ENCODE measurements at places on chromosomes 11 and 22.

DNA sequence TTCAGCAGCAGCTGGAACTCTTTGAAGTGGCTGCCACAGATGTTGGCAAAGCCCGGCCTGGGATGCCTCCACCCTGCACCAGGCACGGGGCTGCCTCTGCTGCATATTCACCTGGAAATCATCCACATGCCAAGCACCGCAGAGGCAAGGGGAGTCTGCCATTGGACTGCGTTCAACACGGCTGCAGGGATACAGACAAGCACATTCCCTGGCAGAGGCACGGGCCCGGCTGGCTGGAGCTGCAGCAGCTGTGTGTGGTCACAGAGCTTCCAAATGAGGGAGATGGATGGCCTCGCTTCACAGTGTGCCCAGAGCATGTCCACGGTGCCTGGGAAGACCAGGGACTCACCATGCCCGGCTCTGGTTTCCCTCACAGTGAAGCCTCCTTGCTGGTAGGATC lies 1378.9 kb downstream of the TBC1D22A start:
- DNase-seq: no peak

GRCh38 chr11:129249923-129250322 lies 57.8 kb upstream of the ARHGAP32 start:
- no peak for DNase-seq

- no peak for DNase-seq
These were observed 353.2 kb upstream of the TENM4 start for GRCh38 chr11:79794057-79794456.

DNA sequence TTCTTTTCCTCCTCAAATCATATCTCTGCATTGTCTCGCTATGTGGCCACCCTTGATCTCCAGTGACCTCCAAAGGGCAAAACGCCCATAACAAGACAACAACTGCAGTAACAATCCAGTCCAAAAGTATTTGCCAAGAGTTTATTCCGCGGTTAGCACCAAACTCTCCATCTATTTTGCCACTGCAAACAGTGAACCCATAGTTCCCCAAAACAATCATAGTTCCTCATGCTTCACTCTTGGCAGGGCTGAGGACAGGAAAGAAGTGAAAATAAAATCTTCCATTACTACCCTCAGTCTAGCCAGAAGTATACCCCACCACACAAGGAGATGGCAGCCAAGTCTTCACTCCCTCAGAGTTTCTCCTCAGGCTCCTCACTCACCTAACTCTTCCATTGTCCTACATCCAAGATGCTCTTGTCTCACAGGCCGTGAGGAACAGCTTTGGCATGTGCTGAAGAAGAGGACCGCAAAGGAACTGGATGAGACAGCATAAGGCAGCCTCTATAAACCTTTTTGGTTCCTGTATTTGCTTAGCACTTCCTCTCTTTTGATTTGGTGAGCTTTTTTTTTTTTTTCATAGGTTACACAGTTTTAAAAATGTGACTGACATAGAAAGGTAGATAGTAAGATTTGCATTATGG lies at the start of gene LPXN:
TSS of gene LPXN (minus strand) at position 480 of the 644 bp plus-strand sequence. CDS start at position 396, 84 bp downstream.
- DNase-seq: no peak

DNA sequence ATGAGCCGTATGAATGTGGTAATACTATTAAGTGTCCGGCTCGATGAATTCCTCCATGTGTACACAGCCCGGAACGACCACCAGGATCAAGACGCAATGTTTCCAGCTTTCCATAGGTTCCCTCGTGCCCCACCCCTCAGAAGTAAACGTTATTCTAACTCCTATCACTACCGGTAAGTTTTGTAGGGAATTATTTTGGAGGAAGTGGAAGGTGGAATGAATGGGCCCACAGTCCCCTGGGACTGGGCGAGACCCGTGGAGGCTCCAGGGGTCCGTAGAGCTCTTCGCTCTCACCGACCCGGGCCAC lies 720 bp upstream of the FAR1 start:
- no peak for DNase-seq

- no peak for DNase-seq
These were observed 34.7 kb downstream of the NECTIN1 start for GRCh38 chr11:119694334-119694733.

GRCh38 chr11:65485920-65486219 lies 13.0 kb upstream of the MALAT1 start:
- DNase-seq: no peak

- no peak for DNase-seq
These were observed 55.8 kb downstream of the IRAG1 start for GRCh38 chr11:10637731-10638151.

DNA sequence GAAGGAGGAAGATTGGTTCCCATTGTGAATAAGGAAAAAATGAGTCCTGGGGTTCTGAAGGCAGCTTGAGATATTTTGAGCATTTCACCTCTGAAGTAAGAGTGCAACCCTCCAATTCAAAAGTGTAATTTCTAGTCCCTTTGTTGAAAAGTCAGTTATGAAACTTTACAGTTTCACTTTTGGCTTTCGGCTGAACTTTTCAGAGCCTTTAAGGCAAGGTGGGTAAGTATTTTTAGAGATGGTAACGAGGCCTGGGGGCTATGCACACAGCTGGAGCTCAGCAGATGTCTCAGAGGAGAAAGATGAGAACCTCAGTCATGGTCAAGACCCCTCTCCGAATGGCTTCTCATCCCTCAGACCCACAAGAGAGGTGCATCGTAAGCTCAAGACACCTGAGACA lies 267.6 kb downstream of the KIRREL3 start:
- DNase-seq: no peak

DNA sequence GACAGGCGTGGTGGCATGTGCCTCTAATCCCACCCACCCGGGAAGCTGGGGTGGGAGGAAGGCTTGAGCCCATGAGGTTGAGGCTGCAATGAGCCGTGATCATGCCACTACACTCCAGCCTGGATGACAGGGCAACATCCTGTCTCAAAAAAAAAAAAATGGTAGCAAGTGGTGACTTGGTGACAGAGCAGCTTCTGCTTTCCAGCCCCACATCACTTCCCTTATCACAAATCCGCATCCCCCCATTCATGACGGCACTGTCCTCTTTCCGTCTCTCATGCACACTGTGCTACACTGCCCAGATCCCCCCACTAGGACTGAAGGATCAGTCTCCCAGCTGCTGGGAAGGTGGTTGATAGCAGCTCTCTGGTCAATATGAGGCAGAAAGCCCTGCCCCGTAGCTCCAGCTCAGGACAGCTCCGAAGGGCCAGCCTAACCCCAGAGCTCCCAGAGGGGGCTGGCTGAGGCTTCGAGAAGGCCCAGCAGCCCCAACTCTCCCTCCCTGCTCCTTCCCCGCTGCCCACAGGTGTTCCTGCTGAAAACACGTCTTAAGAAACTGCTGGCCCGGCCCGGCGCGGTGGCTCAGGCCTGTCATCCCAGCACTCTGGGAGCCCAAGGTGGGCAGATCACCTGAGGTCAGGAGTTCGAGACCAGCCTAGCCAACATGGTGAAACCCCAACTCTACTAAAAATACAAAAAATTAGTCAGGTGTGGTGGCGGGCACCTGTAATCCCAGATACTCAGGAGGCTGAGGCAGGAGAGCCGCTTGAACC lies 15.9 kb downstream of the PGA5 start:
- DNase-seq: no peak

- DNase-seq: peak; percentile 70
These were observed 131.6 kb downstream of the MN1 start for GRCh38 chr22:27669798-27670599.

- peak; percentile 31 for DNase-seq
These were observed 136.4 kb downstream of the RBFOX2 start for GRCh38 chr22:35892192-35892591.

DNA sequence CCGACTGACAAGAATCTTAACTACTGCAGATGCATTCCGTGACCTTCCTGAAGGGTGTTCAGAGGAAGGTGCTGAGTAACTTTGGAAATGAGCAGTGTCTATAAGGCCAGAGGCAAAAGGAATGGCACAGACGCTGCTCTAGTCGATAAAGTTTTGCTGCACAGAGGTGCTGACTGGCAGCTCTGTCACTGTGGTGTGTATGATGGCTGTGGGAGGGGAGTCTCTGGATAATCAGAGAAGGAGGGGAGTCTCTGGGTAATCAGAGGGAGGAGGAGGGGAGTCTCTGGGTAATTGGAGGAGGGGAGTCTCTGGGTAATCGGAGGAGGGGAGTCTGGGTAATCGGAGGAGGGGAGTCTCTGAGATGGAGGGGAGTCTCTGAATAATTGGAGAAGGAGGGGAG lies 18.4 kb downstream of the PTDSS2 start:
- no peak for DNase-seq

DNA sequence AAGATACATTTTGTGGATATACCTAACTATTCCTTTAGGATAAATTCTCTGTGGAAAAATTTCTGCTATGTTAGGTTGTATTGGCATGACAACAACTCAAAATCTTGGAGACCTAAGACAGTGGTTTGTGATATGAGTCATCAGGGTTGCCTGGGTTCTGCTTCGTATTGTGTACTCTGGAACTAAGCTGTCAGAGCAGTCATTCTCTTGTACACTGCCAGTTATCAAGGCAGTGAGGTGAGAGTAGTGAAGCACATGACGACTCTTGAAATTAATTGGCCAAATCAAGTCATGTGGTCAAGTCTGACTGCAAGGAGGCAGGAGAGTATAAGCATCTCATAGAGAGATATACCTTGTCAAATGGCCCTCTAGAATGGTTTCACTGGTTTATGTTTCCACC lies 104.4 kb downstream of the FANCF start:
- DNase-seq: peak; percentile 48

DNA sequence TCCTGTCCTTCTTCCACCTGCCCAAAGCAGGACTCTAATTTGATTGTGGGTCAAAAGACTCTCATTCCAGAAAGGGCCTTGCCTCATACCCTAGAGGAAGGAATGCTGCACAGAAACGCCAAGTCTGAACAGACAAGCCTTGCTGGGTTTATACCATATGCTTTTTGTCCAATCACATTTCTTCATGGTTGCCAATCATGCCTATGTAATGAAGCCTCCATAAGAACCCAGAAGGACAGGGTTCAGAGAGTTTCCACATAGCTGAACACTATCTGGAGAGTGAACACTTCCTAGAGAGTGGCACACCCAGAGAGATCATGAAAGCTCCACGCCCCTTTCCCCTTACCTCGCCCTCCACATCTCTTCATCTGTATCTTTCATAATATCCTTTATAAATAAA lies 4.8 kb upstream of the SAA2 start:
- DNase-seq: no peak

DNA sequence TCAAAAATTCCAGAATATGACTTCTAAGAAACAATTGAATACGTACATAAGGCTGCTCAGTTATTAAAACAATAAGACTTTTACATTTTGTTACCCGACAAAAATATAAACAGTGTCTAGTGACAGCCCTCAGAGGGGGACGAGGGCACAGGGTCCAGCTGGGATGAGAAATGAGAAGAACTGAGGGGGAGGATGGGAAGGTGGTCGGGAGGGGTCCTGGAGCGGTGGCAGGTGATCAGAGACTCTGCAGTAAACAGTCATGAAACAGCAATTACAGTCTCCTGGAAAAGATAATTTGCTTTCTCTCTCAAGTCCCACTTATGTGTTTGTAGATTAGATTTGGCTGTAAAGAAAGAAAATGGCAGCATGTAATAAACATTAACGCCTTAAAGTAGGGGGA lies 56.0 kb downstream of the PACSIN2 start:
- DNase-seq: no peak

GRCh38 chr11:6705905-6706535 lies 22.9 kb upstream of the MRPL17 start:
- DNase-seq: peak; percentile 55

DNA sequence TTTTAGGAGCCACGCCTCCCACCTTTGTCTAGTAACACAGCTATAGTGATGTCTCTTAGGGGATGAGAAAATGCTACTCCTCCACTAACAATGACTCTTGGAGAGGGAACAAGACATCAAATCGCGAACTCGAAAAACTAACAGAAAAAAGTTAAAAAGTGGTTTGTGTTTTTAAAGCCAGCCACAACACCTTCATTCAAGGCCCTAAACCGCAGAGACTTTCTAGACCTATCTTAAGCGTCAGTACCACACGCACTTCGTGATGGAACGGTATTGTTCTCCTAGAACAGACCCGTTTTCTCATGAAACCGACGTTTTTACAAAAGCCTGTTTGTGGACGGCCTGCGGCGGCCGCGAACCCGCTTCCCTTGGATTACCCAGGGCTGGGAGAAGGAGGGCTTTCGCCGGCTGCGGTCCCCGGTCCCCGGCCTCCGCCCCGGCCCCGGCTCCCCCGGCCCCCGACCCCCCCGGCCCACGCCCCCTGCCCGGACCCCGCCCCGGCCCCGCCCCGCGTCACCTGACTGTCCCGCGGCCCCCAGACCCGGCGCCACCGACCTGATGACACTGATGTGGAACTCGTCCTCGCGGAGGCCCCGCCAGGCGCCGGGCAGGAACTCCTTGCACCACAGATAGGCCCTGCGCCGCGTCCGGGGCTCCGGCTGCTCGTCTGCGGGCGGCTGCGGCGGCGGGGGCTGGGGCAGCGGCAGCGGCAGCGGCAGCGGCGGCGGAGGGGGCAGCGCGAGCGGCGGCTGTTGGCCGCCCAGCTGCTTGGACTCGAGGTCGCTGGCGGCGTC lies 718 bp downstream of the CHKA start:
- DNase-seq: peak; percentile 55

DNA sequence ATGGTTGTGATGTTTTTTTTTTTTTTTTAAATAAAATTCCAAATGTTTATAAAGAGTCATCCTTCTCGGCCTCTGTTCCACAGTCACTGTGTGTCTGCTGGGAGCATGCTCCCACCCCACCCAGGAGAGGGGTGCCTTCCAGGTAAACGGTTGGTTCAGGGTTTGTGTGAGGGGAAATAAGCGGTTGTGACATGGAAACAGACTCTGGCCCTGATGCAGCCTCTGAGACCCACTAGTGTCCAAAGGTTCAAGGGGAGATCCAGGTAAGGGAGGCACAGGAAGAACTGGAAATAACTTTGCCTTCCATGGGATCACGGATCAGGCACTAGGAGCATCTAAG lies 6.0 kb upstream of the GAS2L1 start:
- no peak for DNase-seq

DNA sequence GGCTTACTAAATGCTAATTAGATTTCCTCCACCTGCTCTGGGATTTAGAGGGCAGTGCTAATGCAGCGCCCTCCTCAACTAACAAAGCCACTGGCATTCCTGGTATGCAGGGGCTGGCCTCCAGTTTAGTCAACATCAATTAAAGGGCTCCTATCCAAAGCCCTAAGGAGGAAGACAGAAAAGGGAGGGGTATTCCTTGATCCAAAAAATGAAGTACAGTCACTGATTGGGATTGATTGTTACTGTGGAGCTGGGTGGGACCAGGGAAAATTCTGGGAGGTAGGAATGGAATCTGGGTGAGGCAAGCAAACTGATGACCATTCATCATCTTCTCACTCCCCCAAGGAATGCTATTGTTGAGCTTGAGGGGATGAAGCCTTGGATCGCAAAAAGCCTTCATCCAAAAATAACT lies 52.2 kb downstream of the GAB2 start:
- DNase-seq: peak; percentile 81
